M059J (cell line): ENCODE measurements at places on chromosomes 12 and 14. TPM values are rescaled to one million over a fixed set of nuclear protein-coding genes. Genes with fewer than 3 reads are reported as not detected.
A peak's percentile ranks its signal among the peaks of the same experiment; 100 is the strongest.

- peak; percentile 85 for DNase-seq
Observed at GRCh38 chr14:61179061-61179690, 102.0 kb downstream of the TMEM30B start.

- DNase-seq, result peak; percentile 73
Observed at GRCh38 chr14:71371711-71372396, 464.6 kb downstream of the PCNX1 start.

DNA sequence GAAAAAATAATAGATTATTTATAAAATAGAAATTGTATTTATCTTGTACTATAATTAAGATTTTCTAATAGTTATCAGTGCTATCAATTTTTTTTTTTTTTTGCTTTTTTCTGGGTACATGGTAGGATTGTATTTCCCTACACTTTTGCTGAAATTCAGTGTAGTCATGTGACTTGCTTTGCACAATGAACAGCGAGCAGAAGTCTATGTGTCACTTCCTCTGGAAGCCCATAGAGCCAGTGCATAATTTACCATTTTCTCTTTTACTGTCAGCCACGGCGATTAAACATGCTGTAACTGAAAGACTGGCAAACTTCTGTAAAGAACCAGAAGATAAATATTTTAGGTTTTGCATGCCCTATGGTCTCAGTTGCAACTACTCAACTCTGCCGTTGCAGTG lies 80.8 kb upstream of the PPP1R12A start:
- no peak for DNase-seq

- DNase-seq, result no peak
Observed at GRCh38 chr14:69882116-69882864, 3.1 kb downstream of the SMOC1 start.

GRCh38 chr14:92789457-92790089 lies 4.5 kb upstream of the GOLGA5 start:
- DNase-seq, result peak; percentile 12

GRCh38 chr12:48356041-48356768 lies 5.5 kb upstream of the ZNF641 start:
- peak; percentile 65 for DNase-seq

The FAM186B gene
- total RNA-seq, result 0.07 TPM in 1 of 2 replicates, not detected in the other

- no peak for DNase-seq
Observed at GRCh38 chr12:14803830-14804160, 325 bp downstream of the C12orf60 start.

DNA sequence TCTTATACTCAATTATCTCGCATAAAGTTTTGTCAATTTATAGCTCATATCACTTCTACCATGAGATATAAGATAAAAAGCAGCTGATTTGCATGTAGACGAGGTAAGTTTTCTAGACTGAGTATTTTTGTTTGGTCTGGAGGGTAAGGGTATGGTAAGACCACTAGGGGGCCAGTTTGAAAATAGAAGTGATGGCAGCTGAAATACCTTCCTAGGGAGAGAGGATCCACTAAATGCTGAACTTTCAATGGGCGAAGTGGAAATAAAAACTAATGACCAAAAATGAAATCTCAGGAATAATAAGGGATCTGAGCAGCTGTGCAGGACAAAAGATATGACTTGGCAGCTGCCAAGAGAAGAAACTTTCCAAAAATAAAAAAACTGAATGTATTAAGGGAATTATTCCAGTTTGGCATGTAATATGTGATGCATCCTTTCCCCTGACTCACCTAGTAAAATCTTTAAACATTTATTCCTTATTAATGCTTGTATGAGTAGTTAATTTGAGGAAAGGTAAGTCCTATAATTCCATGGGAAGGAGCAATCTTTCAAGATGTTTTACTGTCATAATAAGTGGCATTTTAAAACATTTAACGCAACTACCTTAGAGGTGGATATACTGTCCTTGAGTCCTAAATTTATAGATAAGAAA lies 754.5 kb downstream of the C12orf50 start:
- peak; percentile 31 for DNase-seq

DNA sequence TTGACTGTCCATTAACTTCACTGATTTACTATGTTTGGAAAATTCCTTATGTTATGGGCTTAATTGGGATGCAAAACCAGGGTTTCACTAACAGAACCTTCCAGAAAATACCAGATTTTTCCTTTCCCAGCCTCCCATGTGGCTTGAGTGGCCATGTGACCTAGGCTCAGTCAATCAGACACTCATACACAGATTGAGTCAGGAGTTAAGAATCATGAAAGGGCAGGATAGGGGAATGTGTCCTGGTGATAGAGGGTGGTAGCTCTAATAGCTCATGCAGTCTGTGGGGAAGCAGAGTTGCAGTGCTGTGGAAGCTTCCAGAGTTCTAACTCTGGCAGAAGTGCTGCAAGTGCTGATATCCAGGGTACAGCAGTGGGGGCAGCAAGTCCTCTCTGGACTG lies 134.1 kb upstream of the IFNG-AS1 start:
- DNase-seq, result no peak

The RPL10L gene
- not detected in 2 replicates for total RNA-seq

GRCh38 chr14:65057695-65058094 lies 44.6 kb downstream of the MAX start:
- DNase-seq, result no peak

GRCh38 chr12:28079539-28079938 lies 107.0 kb upstream of the PTHLH start:
- peak; percentile 30 for DNase-seq

GRCh38 chr12:72468505-72468904 lies 196.3 kb downstream of the TRHDE start:
- DNase-seq, result no peak

- DNase-seq, result no peak
Observed at GRCh38 chr14:68423686-68424085, 369.2 kb downstream of the ZFP36L1 start.

GRCh38 chr14:92866181-92866752 lies 56.7 kb upstream of the CHGA start:
- DNase-seq, result no peak

The IGF1 gene
- total RNA-seq, result not detected in 2 replicates

The SLCO1A2 gene
- 0.49 and 1.1 TPM in 2 replicates for total RNA-seq

DNA sequence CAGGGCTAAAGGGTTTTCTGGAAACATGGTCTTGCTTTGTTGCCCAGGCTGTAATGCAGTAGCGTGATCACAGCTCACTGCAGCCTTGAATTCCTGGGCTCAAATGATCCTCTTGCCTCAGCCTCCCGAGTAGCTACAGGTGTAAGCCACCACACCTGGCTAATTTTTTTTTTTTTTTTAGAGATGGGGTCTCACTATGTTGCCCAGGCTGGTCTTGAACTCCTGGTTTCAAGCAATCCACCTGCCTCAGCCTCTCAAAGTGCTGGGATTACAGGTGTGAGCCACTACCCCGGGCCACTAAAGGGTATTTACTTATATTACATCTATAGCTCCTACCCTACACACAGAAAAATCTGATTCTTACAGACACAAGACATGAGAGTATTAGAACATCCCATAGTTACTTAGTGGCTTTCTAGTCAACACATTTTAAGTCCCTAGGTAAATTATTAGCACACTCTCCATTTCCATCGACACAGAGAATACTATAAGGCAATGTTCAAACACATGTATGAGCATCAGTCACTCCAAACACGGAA lies 6.2 kb upstream of the DCAF11 start:
- no peak for DNase-seq

- no peak for DNase-seq
Observed at GRCh38 chr12:4196805-4197420, 76.6 kb upstream of the CCND2 start.

The ENO2 gene
- total RNA-seq, result 29.1 and 30.0 TPM in 2 replicates

The C12orf54 gene
- total RNA-seq, result not detected in 2 replicates

- DNase-seq, result no peak
Observed at GRCh38 chr14:101905614-101906013, 58.8 kb upstream of the DYNC1H1 start.

DNA sequence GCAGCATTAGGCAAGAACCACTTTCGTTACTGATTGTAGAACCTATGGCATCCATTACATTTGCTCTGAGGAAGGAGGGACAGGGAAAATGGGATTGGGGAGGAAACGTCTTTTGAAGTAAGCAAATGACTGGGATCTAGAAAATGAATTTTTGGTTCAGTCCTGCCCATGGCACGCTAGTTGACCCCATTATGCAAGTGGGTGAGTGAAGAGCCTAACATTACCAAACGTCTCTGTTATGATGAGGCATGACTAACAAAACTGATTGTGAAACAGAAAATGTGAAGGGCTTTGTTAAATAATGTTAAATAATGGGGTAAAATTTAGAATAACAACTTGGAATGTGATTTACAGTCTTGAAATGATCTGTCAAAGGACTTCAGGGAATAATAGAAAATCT lies 38.9 kb downstream of the CPSF2 start:
- no peak for DNase-seq

DNA sequence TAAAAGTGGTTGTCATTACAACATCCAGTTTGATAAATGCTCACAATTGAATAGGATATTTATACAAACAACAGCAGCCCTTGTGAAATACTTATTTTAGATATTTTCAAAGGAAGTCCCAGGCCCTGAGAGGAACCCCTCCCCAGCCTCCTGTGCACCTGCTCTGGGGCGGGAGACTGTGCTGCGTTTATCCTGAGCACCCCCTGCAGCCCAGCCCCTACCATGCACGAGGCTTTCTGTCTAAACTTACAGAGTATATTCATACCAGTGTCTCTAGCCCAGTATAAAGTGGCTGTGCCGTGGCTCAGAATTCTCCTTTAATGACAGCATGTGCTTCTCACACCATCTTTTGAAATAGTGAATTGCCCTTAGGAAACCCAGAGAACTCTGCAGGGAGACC lies 1084.3 kb downstream of the TMEM121 start:
- no peak for DNase-seq

The CD69 gene
- total RNA-seq, result 1.2 TPM in 2 replicates

The PIWIL1 gene
- not detected in 2 replicates for total RNA-seq

The CPNE6 gene
- not detected in 2 replicates for total RNA-seq

- DNase-seq, result no peak
Observed at GRCh38 chr14:98227000-98227726, 1044.8 kb downstream of the BCL11B start.

- peak; percentile 12 for DNase-seq
Observed at GRCh38 chr12:56631790-56632700, 1.9 kb upstream of the BAZ2A start.
